ENCODE measurements at places on chromosomes 3 and 15.
A peak's percentile ranks its signal among the peaks of the same experiment; 100 is the strongest.

DNA sequence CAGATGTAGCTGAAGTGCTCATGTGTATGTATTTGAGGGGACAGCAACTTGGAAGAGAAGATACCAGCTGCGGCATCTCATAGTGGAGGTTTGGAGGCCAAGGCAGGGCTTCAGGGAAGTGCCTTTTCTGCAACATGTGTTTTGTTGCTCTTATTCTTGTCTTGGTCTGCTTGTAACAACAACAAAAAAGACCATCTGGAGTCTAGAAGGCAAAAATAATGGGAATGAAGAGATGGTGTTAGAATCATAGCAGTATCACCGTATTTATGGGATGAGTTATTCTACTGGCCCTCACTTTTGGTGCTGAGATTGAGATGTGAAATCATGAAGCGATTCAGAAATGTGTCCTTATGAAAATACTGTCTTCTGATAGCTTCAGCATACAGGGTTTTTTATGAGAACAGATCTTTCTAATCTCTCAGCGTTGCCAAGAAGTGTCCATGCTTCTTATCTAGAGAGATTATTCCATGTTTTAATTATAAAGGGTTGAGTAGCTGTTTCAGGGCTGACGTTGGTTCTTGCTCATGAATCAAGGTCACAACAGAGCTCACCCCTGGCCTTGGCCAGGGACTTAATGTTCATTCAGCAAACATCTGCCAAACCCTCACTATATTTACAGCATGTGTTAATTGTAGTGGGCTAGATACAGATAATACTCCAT lies 58.0 kb downstream of the ITPR1 start:
- DNase-seq = no peak

GRCh38 chr3:122271246-122271898 lies 53.7 kb upstream of the CSTA start:
- DNase-seq = peak; percentile 30

DNA sequence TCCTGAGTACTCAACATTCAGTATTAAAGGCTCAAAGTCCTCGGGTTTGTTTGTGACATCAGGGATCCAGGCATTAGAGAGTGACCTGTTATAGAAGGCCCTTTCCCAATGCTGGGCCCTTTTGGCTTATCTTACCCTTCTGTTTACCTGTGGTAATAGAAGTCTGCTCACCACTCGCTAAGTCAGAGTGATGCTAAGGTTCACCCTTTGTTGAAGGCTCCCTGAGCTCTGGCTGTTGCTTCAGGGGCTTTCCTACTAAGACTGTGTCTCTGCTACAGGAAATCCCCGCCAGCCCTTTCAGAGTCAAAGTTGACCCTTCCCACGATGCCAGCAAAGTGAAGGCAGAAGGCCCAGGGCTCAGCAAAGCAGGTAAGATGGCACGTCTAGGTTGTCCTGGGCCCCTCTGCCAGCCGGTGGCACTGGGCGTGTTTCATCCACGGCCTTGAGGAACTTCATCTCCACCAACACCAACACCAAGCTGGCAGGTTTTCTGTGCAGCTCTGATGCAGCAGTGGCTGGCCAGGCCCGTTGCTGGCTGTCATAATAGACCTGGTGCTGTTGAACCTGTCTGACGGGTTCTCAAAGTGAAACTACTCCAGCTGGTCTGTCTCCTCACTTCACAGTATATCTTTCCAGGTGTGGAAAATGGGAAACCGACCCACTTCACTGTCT lies 99.1 kb downstream of the DNASE1L3 start:
- no peak for DNase-seq

- no peak for DNase-seq
Measured at GRCh38 chr15:64249883-64250575, 87.2 kb upstream of the PPIB start.

GRCh38 chr15:42191610-42192346 lies 16.3 kb downstream of the VPS39 start:
- peak; percentile 39 for DNase-seq

- no peak for DNase-seq
Measured at GRCh38 chr3:105807146-105807545, 61.7 kb downstream of the CBLB start.

GRCh38 chr3:32401126-32401525 lies 9.5 kb downstream of the CMTM7 start:
- DNase-seq = no peak

DNA sequence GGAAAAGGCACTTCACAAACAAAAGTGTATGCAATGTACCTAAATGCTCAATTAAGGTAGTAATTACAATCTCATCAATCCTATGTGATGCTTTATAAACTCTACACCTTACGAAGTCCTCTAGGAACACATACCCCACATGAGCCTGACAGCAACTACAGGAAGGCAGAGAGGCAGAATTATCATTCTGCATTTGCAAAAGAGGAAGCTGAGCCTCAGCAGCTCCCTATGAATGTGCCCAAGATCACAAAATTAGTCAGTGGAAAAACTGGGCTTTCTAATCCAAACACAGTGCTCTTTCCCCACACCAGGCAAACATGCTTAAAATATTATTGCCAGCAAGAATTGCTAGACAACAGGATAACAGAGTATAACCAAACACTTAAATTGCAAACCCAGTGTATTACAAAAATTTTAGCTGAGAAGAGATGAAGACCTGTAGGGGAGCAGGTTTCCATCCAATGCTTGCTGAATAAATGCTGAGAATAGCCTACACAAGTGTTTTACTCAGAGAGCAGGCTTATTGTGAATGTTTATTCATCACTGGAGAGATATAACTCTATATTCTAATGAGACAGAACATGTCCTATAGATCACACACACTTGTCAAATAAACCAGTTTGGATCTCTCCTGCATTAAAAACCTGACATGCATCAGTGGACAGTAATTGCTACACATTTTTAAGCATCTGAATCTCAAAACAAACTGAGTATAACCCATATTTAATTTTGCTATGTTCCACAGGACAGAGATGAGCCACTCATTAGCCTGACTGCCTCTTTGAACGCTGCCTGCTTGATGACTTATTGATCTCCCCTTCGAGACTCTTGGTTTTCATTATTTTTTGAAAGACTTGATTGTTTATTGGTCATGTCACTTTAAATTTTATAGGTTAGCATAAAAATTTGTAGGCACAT lies 62.2 kb downstream of the PLCH1 start:
- DNase-seq = no peak

GRCh38 chr3:134134698-134135415 lies 105.1 kb upstream of the SLCO2A1 start:
- no peak for DNase-seq

DNA sequence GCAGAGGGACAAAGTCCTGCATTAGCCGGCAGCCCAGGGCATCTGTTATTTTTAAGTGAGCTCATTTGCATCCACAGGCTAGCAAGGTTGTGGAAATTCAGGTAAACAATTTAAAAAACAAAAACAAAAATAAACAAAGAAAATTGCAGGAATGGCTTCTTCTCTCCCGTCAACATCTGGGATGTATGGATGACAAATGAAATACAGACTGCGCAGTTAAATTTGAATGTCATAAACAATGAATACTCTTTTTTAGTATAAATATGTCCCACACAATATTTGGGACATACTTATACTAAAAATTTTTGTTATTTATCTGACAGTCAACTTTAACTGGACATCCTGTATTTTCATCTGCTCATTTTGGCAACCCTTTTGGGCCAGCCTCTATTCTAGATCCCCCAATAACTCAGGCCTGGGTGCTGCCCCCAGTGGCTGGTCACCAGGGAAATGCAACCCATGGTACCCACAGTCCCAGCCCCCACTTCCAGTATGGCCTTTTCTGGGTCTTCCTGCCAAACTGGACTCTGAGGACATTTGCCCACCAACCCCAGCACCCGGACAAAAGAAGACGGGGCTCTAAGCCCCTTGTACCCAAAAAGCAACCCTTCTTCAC lies 12.7 kb downstream of the GRM2 start:
- no peak for DNase-seq

- DNase-seq = no peak
Measured at GRCh38 chr3:16109929-16110328, 64.6 kb upstream of the GALNT15 start.

DNA sequence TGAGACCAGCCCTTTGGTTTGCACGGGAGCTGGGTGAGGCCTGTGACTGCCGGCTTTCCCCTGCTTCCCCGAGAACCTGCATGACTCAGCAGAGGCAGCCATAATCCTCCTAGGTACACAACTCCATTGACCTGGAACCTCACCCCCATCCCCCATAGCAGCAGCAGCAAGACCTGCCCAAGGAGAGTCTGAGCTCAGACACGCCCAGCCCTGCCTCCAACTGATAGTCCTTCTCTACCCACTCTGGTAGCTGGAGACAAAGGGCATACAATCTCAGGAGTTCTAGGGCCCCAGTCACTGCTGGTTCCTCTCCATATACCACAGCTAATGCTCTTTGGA lies 141.0 kb upstream of the ARHGEF26 start:
- no peak for DNase-seq

DNA sequence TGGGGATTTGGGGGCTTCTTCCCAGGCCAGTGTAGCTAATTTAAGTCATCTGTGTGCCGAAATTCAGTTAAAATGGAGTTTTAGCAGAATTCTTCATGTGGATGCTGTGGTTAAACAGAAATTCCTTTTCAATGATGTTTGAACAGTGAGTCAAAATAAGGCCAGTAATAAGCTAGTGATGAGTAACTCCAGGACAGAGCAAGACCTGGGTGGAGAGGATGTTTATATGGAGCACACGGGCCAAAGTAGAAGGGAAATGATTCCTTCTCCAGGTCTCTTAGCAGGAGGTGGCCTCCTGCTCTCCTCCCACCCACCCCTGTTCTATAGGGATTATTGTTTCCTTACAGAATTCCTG lies 31.9 kb upstream of the UACA start:
- DNase-seq = no peak

DNA sequence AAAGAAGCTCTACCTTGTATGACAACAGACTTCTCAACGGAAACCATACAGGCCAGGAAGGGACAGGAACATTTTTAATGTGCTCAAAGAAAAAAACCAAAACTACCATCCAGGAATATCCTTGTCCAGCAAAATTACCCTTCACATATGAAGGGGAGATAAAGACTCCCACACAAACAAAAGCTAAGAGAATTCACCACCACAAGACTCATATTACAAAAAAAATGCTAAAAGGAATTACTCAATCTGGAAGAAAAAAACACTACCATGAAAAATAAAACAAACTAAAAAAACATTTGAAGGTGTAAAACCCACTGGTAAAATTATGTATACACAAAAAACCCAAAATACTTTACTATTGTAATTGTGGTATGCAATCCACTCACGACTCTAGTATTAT lies 57.2 kb downstream of the DLG1 start:
- no peak for DNase-seq

GRCh38 chr3:141526709-141527108 lies 39.9 kb downstream of the RASA2 start:
- DNase-seq = no peak

DNA sequence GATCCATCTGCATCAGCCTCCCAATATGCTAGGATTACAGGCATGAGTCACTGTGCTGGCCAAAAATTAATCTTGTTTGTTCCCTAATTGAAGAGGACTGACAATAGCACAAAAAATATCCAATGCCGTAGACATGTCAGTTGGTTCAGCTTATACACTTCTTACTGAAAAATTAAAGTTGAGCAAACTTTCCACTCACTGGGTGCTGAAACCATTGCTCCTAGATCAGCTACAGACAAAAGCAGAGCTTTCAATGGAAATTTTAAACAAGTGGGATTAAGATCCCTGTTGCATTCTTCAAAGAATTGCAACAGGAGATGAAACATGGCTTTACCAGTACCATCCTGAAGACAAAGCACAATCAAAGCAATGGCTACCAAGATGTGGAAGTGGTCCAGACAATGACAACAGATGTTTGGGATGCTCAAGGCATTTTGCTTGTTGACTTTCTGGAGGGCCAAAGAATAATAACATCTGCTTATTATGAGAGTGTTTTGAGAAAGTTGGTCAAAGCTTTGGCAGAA lies 16.0 kb downstream of the ISLR2 start:
- DNase-seq = no peak

GRCh38 chr3:155991847-155992246 lies 121.4 kb downstream of the GMPS start:
- DNase-seq = no peak

GRCh38 chr3:23791678-23792077 lies 14.1 kb upstream of the UBE2E1 start:
- DNase-seq = no peak

- DNase-seq = no peak
Measured at GRCh38 chr15:48913141-48913540, 35.2 kb downstream of the EID1 start.

- DNase-seq = no peak
Measured at GRCh38 chr3:111871809-111872623, 13.0 kb downstream of the PHLDB2 start.

DNA sequence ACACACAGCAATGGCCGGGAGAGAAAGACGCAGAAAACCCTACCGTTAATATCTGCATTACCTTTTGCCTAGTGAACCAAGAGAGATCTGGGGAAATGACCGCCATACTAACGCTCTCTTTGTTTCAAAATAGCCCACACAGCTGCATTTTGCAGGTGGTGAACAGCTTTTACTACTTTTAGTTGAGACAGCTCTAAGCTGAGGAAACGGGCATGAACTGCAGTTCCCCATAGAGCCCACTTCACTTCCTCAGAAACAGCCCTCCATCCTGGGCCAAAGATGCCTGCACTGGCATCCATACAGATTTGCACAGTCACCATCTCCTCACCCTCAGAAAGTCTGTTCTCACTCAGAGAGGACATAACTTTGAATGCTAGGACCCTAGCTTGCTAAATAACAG lies 45.0 kb downstream of the ZNF860 start:
- DNase-seq = no peak

DNA sequence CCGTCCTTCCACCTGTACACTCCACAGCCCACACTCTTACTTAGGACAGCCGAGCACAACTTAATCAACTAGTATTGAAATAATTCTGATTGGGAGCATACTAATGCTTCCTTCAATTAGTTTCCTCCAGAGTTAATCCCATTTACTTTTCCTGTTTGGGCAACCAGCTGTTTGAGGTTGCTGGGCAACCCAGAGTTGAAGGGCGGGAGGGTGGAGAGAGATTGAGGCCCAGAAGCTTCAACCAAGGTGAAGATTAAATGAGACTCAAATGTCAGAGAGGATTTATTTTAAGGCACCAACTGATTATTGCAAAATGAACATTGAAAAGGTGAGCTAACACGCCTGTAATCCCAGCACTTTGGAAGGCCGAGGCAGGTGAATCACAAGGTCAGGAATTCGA lies 428.5 kb upstream of the SEMA6D start:
- DNase-seq = no peak

DNA sequence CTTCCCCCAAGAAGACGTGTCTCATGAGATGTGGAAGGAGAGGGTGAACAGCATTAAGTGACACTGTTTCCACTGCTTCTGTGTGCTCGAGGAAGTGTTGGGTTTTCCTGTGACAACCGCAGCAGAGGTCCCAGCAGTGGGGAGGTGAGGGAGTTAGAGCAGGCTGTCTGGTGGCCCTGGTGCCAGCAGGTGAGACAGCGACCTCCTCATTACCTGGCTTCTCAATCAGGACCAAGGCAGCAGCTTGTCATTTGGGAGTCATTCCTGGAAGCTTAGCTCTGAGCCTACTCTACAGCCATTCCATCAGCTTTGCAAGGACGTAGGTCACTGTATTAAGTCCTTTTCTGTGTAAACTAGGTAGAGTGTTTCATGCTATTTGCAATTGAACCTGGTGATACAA lies 63.3 kb upstream of the RGMA start:
- peak; percentile 53 for DNase-seq
